ENCODE measurements at places on chromosomes 16 and 17. TPM values are rescaled to one million over a fixed set of nuclear protein-coding genes. Genes with fewer than 3 reads are reported as not detected.

DNA sequence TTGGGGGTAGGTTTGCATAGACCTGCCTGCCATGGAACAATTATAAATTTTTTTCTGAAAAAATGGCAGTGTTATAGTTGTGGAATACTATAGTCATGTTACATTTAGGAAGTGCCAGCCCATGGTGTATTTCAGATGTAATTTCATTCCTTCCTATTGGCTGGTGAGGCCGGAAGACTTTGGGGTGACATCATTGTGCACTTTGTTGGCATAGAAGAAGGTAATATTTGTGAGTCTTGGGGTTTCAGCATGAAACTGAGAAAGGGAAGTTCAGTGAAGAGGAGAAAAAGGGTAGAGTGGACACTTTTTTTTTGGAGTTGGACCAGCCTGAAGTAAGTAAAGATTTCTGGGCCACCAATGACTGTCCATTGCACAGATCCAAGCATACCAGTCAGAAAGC lies 16.0 kb upstream of the HEATR6 start:
- no peak for DNase-seq

DNA sequence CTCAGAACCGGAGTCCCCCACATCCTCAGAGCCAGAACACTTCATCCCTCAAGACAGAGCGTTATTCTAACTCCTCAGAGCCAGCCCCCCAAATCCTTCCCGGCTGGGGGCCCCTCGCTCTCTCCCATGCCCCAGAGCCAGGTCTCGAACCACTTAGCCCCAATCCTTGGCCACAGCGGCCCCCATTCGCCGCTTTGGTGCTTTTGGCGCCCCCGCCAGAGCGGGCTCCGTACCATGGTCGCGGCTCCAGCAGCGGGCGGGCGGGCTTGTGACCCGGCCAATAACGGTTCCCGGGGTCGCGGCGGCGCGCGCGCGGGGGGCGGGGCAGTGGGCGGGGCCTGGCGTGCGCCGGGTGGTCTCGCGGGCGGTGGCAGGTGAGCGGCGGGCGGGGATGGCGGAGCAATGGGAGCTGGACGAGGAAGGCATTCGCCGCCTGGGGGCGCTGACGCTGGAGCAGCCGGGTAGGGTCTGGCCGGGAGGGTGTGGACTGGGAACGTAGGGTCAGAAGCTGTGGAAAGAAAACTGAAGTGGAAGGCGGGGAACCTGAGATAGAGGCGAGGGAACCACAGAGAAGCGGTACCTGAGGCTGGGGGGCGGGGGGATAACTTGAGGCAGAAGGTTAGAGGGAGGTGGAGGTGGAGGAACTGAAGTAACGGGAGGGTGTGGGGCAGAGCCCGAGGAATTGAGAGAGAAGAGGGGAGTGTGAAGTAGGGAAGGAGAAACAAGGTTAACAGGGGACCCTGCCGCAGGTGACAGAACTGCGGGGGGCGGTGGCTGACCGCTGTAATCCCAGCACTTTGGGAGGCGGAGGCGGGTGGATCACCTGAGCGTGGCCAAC lies at the start of the genes KCTD19 and LRRC36:
Gene KCTD19, minus strand, starts transcription at position 270 of the 838 bp plus-strand sequence. Its CDS starts 34 bp downstream, at position 236.
Gene LRRC36, plus strand, starts transcription at position 344 of the 838 bp plus-strand sequence. Its CDS starts 48 bp downstream, at position 392.
- peak; percentile 64 for DNase-seq

DNA sequence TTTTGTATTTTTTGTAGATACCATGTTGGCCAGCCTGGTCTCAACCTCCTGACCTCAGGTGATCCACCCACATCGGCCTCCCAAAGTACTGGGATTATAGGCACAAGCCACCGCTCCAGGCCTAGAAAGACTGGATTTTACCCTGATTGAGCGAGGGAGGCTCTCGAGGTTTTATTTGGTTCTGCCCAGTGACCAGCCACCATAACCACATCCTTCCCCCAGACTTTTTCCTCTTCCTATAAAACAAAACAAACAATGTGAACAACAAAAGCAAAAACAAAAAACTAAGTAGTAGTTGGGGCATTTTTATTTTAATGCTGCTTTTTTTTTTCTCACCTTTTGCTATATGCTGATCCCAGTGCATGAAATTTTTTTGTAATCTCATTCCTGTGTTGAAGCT lies 509.6 kb downstream of the MAF start:
- DNase-seq: no peak

DNA sequence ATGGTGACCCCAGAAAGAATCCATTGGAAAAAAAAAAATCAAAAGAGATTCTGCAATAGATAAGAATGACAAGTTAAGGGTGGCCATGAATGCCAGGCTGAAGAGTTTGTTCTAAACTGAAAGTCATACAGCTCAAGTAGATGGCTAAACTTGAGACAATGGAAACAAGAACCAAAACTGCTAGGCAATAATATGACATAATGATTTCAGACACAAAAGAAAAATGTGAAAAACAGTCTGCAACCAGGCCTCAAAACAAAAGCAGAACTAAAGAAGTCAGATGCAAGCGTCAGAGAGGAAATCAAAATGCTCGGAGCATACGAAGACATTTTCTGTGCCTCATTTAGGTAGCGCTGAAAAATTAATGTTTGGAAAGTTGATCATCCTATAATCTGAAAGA lies 54.4 kb upstream of the YPEL2 start:
- no peak for DNase-seq

DNA sequence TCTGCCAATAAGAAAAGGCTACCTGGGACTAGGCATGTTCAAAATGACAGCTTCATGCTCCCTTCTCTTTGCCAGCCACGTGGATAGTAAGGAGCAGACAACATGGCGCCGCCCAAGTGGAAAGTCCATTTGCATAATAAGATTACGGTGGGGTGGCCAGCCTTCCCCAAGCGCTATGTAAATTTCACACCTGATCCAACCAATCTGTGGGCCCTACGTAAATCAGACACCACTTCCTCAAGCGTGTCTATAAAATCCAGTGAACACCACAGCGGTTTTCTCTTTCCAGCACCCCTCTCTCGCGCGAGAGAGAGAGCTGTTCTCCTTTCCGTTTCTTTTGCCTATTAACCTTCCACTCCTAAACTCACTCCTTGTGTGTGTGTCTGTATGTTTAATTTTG lies 140.3 kb upstream of the ERCC4 start:
- DNase-seq: no peak

- DNase-seq: peak; percentile 22
Measured at GRCh38 chr17:81961087-81961511, at the start of gene NOTUM. NOTUM (minus strand) TSS chr17:81961187; CDS start chr17:81960909, 278 bp downstream.

BMERB1 gene
- 11.1 TPM for polyA plus RNA-seq

IRF8 gene
- polyA plus RNA-seq: 35.4 TPM

KRT24 gene
- polyA plus RNA-seq: not detected

CDH1 gene
- 341 TPM for polyA plus RNA-seq

SKAP1 gene
- 3.0 TPM for polyA plus RNA-seq

VMP1 gene
- polyA plus RNA-seq: 224 TPM

HIC1 gene
- 15.9 TPM for polyA plus RNA-seq

RASD1 gene
- polyA plus RNA-seq: 20.0 TPM

HID1 gene
- polyA plus RNA-seq: 42.3 TPM

Measured in large intestine (tissue), 12 donors.